ENCODE measurements at places on chromosomes 1 and 21.
A peak's percentile ranks its signal among the peaks of the same experiment; 100 is the strongest.

- DNase-seq = peak; percentile 57
These were observed 78.2 kb downstream of the SIM2 start for GRCh38 chr21:36776981-36777617.

DNA sequence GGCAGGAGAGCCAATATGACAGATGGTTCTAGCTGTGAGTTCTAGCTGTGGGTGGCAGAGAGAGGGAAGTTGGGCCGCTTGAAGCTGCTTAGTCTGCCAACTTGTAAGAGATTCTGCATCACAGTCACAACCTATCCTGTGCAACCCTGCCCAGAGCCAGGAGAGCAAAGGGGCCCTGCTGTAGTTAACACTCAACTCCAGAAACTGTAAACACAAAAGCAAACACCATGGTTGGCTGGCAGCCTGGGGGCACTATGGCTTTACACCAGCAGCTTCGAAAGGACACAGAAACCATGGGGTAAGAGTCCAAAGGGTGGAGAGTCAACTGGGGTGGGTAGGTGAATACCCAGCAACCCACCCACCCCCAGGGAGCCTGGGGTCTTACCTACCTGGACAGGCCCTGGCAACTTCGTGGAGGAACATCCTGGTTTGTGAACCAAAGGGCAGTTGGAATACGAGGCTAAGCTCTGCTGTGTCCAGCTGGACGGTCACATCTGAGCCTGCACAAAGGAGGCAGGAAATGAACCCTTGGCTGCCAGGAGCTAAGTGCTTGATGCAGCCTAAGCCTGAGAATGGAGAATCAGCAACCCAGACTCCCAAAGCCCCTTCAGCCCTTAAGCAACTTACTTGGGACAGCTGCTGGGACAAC is 6.4 kb downstream of the INPP5B start:
- no peak for DNase-seq

DNA sequence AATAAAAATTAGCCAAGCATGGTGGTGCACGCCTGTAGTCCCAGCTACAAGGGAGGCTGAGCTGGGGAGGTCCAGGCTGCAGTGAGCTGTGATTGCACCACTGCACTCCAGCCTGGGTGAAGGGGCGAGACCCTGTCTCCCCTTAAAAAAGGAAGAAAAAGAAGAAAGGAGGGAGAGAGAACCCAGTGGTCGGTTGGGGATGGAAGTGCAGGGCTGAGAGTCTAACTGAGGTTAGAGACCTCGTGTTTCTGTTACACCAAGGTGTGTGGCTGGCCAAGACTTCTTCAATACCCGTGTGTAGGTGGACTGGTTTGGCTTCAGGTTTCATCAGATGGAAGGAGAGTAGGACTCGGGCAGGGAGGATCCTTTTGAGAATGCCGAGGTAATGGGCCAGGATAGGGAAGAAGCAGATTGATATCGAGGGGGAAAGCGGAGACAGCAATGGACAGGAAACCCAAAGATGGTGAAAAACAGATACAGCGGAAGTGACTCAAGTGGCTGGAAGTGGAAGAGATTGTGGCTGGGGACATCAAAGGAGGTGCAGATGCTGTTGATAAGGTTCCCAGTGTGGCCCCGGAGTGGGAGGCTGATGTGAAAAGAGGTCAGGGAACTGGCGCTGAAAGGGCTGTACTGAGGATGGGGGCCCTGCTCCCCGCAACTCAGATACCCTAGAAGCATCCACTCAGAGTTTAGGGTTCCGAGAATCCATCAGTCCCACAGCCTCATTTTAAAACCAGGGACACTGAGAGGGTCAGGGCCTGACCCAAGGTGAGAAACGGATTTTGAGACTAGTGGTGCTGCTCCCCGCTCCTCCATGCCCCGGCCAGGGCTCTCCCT is 681 bp upstream of the UBXN10 start:
- DNase-seq = no peak

- DNase-seq = no peak
These were observed 23.7 kb downstream of the RGS2 start for GRCh38 chr1:192832492-192832891.

DNA sequence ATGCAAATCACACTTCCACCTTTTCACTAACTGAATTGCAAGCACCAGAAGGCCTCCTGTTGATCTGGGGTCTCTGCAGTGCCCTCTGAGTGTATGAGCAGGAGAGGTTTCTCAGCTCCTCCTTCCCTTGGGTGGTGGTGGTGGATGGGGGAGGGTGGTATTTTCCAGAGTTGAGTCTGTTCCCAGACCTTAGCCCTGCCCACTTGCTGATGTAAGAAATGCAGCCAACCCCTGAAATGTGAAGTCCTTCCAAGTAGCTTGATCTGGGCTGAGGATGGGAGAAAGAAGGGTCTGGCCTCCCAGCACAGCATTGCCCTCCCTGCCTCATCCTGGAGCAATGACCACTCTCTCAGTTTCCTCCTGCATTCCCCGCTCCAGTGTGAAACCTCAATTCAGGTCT is 6.3 kb upstream of the FOXD2 start:
- no peak for DNase-seq

GRCh38 chr21:32887026-32887425 is 115.5 kb upstream of the PAXBP1 start:
- DNase-seq = no peak

- no peak for DNase-seq
These were observed 161.6 kb downstream of the GLUL start for GRCh38 chr1:182229921-182230491.

- peak; percentile 100 for DNase-seq
These were observed 283.4 kb downstream of the KCNH1 start for GRCh38 chr1:210850556-210850955.

- no peak for DNase-seq
These were observed 84.4 kb downstream of the WDR3 start for GRCh38 chr1:118013938-118014337.

- DNase-seq = no peak
These were observed 41.4 kb upstream of the PLA2G2C start for GRCh38 chr1:20227704-20228103.

GRCh38 chr21:34965200-34966174 is 83.6 kb downstream of the RUNX1 start:
- no peak for DNase-seq

- DNase-seq = no peak
These were observed 49.4 kb upstream of the CD34 start for GRCh38 chr1:207960346-207960745.

- DNase-seq = no peak
These were observed 440.8 kb downstream of the NPHP4 start for GRCh38 chr1:5551274-5551975.

DNA sequence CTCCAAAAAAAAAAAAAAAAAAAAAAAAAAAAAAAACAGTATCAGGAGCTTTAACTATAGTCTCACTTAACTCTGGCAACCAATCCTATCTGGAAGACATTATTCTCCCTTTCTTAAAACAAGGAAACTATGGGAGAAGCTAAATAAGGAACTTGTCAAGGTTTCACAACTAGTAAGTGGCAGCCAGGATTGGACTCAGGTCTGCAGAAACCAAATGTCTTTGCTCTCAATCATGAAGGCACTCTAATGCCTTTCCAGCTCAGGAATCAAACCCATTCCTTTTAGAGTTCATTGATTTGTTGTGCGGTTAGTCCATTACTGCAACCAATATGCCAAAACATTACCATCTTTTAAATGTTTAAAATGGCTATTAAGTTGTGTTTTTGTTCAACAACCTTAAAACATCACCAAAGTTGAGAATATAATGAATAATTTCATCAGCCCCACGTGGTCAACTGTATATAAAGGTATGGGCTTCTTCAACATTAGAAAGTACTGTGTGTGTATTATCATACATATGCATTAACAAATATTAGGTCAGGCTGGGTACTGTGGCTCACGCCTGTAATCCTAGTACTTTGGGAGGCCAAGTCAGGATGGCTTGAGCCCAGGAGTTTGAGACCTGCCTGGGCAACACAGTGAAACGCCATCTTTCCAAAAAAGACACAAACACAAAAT is 1.5 kb downstream of the EPRS1 start:
- no peak for DNase-seq

DNA sequence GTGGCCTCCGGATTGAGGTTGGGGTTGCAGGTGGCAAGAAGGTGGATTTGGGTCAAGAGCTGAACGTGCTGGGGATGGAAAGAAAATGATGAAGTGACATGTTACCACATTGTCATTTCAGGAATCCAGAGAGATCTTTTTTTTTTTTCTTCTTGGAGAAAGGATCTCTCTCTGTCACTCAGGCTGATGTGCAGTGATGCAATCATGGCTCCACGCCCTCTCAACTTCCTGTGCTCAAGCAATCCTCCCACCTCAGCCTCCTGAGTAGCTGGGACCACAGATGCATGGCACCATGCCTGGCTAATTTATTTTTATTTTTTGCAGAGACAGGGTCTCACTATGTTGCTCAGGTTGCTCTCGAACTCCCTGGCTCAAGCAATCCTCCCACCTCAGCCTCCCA is 80.6 kb downstream of the GON4L start:
- DNase-seq = no peak
